Keratinocyte (primary cell): ENCODE measurements at places on chromosomes 4 and X.

GRCh38 chr4:151745481-151746231 is 15.2 kb downstream of the GATB start:
- no peaks in the 10 kb centered on the region for H3K36me3 ChIP-seq
- no peak for DNase-seq
- no peak overlapping the region for H3K4me3 ChIP-seq
- peak overlapping the region; percentile 87 for H3K27ac ChIP-seq

DNA sequence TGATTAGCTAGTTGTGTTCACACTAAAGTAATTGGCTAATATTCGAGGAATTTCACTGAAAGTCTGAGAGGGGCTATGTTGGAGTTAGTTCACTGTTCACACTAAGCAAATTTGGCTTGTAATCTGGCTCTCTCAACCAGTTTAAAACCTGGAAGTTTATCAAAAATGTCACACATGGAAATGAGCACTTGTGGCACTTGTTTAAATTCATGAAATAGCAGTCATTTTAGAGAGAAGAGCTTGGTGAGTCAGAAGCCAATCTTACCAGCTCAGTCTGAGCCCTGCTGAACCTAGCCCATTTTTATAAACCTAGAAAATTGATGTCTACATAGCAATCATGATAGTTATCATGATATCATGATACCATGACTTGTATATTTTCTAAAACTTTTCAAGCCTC is 90.7 kb upstream of the JADE1 start:
- H3K4me1 ChIP-seq = no peaks in the 10 kb centered on the region
- DNase-seq = no peak
- H3K27me3 ChIP-seq = no peaks in the 10 kb centered on the region
- no peak overlapping the region for H3K4me3 ChIP-seq
- H3K27ac ChIP-seq = no peak overlapping the region
- no peaks in the 10 kb centered on the region for H3K36me3 ChIP-seq

- H3K36me3 ChIP-seq = no peaks in the 10 kb centered on the region
- no peak for DNase-seq
- H3K27me3 ChIP-seq = no peaks in the 10 kb centered on the region
- H3K27ac ChIP-seq = no peak overlapping the region
- H3K4me1 ChIP-seq = no peaks in the 10 kb centered on the region
These were observed 4.8 kb upstream of the GAR1 start for GRCh38 chr4:109810552-109811387.

DNA sequence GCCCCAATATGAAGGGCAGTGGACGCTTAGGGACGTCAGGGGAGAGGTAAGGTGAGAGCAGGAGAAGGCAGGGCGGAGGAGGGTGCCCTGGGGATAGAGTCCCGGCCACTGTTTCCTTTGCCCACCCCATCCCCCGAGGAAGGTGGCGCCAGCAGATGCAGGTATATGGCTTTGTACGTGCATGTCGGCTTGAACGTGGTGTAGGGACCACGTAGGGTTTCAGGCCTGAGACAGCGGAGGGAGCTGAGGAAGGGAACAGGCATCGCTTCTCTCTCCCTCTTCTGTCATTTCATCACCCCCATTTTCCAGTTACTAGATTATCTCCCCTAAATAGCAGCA is 97.9 kb downstream of the PHKA2 start:
- no peaks in the 10 kb centered on the region for H3K36me3 ChIP-seq
- H3K4me3 ChIP-seq = no peak overlapping the region
- H3K27ac ChIP-seq = no peak overlapping the region
- DNase-seq = no peak

DNA sequence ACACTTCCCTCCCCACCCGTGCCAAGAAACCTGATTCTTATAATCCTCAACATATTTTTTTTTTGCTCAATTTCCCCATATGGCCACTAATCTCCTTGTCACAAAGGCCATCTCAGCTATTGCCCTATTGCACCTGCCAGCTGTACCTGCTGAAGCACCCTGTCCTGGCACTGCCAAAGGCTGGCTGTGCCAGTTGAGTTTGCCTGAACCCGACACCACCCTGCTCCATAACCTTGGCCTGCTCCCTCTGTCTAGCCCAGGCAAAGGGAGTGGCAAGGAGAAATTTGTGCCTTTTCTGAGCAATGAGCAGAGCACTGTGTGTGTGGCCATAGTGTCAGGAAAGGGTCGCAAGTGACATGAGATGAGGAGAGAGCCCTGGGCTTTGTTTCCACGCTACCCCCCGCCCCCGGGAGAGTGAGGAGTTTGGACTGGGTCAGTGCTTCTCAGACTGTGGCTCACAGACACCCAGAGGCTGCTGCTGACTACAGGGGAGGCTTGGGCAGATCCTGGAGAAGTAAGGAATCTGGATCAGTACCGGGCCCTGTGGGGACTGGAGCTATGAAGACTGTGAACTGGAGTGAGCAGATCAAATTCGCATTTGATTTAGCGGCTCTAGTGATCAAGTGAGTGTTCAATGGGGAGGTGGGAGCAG is 42.2 kb upstream of the HMGB3 start:
- no peaks in the 10 kb centered on the region for H3K4me1 ChIP-seq
- no peak for DNase-seq
- no peaks in the 10 kb centered on the region for H3K27me3 ChIP-seq
- H3K4me3 ChIP-seq = no peak overlapping the region
- no peaks in the 10 kb centered on the region for H3K36me3 ChIP-seq

- no peak overlapping the region for H3K27ac ChIP-seq
- H3K4me1 ChIP-seq = no peaks in the 10 kb centered on the region
- DNase-seq = no peak
- no peaks in the 10 kb centered on the region for H3K27me3 ChIP-seq
- no peak overlapping the region for H3K4me3 ChIP-seq
These were observed 16.7 kb downstream of the SAGE1 start for GRCh38 chrX:135910251-135910650.

- H3K27ac ChIP-seq = no peak overlapping the region
- no peaks in the 10 kb centered on the region for H3K36me3 ChIP-seq
- H3K4me1 ChIP-seq = peaks cover 5% of the 10 kb centered on the region
- H3K4me3 ChIP-seq = no peak overlapping the region
- no peaks in the 10 kb centered on the region for H3K27me3 ChIP-seq
These were observed 179.4 kb upstream of the PACRGL start for GRCh38 chr4:20520901-20521300.

- DNase-seq = no peak
- no peaks in the 10 kb centered on the region for H3K4me1 ChIP-seq
- no peak overlapping the region for H3K4me3 ChIP-seq
- H3K27ac ChIP-seq = no peak overlapping the region
- no peaks in the 10 kb centered on the region for H3K36me3 ChIP-seq
These were observed 26.1 kb upstream of the EPHA5 start for GRCh38 chr4:65696436-65696835.

GRCh38 chr4:40719008-40719623 is 30.6 kb upstream of the NSUN7 start:
- no peaks in the 10 kb centered on the region for H3K4me1 ChIP-seq
- no peak overlapping the region for H3K4me3 ChIP-seq
- H3K27me3 ChIP-seq = no peaks in the 10 kb centered on the region
- H3K36me3 ChIP-seq = no peaks in the 10 kb centered on the region
- DNase-seq = no peak

GRCh38 chr4:10011885-10012284 is 9.4 kb downstream of the SLC2A9 start:
- no peak for DNase-seq
- H3K27ac ChIP-seq = no peak overlapping the region
- peaks cover 9% of the 10 kb centered on the region for H3K36me3 ChIP-seq
- no peaks in the 10 kb centered on the region for H3K27me3 ChIP-seq

GRCh38 chrX:16671005-16671404 is 21.0 kb downstream of the S100G start:
- H3K4me1 ChIP-seq = no peaks in the 10 kb centered on the region
- H3K36me3 ChIP-seq = peaks cover 7% of the 10 kb centered on the region
- H3K27me3 ChIP-seq = no peaks in the 10 kb centered on the region
- H3K4me3 ChIP-seq = no peak overlapping the region
- no peak for DNase-seq
- H3K27ac ChIP-seq = no peak overlapping the region

DNA sequence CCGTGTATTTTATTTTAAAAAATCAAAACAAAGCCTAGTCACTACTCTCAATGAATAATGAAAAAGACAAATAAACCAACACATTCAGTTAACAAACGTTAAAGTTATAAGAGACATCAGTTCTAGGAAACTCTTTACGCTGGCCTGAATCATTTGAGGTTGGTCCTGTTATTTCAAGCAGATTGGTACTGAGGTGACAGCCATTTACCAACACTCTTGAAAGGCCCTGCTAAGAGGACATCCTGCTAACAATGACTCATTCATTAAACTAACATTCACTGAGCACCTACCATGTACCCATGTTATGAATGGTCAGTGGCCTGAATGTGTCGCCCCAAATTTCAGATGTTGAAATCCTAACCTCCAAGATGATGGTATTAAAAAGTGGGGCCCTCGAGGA is 57.1 kb upstream of the ADGRG2 start:
- H3K27ac ChIP-seq = no peak overlapping the region
- no peaks in the 10 kb centered on the region for H3K36me3 ChIP-seq
- H3K4me3 ChIP-seq = no peak overlapping the region
- H3K4me1 ChIP-seq = peaks cover 10% of the 10 kb centered on the region
- no peak for DNase-seq
- no peaks in the 10 kb centered on the region for H3K27me3 ChIP-seq

GRCh38 chr4:99536271-99536670 is 25.4 kb downstream of the C4orf17 start:
- no peak overlapping the region for H3K4me3 ChIP-seq
- no peaks in the 10 kb centered on the region for H3K4me1 ChIP-seq
- no peak for DNase-seq
- no peaks in the 10 kb centered on the region for H3K36me3 ChIP-seq
- no peaks in the 10 kb centered on the region for H3K27me3 ChIP-seq

DNA sequence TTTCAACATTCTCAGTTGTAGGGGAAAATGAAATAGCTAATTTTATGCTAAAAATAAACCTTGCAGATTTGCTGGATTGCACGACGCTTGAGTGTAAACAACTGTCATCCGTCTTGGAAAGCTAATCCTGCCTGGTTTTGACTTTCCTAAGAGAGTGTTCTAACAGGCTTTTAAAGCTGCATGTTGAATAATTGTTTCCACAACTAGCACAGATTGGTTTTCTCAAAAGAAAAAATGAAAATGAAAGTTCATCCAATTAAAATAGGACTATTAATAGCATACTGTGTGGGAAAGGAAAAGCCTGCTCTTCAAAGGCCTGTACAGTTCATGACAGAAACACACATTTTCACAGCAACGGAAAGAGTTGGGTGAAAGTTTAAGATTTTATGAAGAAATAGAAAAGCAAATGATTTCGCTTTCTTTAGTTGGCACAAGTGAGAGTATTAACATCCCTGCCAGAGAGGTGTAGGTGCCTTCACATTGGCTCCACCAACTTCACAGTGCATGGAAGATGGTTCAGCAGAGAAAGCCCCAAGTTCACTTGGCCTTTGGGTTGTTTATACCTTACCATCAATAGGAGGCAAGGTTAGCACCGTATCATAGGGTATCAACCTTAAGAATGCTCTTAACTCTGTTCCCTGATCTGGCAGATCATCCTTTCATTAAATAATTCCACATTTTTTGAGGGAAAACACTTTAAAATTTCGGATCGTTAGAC is 140.0 kb upstream of the GUCY1A1 start:
- no peak overlapping the region for H3K27ac ChIP-seq
- no peaks in the 10 kb centered on the region for H3K27me3 ChIP-seq
- H3K36me3 ChIP-seq = no peaks in the 10 kb centered on the region

DNA sequence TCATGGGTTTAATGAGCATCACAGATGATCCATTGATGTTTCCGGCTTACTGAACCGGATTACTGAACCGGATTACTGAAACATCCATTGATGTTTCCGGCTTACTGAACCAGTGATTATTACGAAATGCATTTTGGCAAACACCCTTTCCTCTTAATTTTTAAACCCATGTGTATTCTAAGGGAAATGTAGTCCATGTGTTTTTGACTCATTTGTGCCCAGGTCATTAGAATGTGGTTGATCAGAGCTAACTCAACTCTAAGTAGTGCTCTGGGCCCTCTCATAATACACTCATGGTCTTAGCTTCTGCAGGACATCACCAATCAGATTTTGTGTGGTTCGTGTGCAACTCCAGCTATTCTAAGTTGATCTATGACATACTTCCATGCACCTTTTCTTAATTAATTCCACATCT is 141.6 kb downstream of the SPATA18 start:
- no peaks in the 10 kb centered on the region for H3K4me1 ChIP-seq
- H3K27me3 ChIP-seq = no peaks in the 10 kb centered on the region
- H3K36me3 ChIP-seq = no peaks in the 10 kb centered on the region
- no peak for DNase-seq
- no peak overlapping the region for H3K27ac ChIP-seq

DNA sequence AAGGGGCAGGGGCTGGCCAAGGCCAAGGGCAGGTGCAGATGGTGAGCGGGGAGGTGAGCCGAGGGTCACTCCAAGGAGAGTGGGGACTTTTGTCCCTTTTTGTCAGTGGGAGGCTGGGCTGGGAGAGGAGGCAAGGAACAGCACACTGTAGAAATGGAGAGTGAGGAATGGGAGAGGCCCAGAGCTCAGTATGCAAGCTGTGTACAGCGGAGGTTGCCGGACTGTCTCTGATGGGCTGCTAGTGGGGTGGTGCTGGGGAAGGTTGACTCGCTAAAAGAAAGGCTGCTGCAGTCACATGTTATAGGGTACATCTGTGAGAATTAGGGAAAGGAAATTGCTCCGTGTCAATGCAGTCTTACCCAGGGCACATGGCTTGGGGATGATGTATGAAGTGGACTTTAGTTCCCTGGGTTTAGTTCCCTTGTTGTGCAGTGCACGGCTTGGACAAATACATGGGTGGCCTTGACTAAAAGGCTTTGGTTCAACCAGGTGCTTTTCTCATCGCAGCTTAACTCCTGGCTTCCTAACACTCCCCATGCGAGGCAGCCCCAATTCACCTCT is 57.1 kb upstream of the STX18 start:
- H3K27me3 ChIP-seq = no peaks in the 10 kb centered on the region
- no peak overlapping the region for H3K27ac ChIP-seq
- DNase-seq = no peak
- H3K4me3 ChIP-seq = no peak overlapping the region
- H3K4me1 ChIP-seq = no peaks in the 10 kb centered on the region

- no peak overlapping the region for H3K4me3 ChIP-seq
- no peaks in the 10 kb centered on the region for H3K36me3 ChIP-seq
- no peak overlapping the region for H3K27ac ChIP-seq
- no peaks in the 10 kb centered on the region for H3K4me1 ChIP-seq
- no peak for DNase-seq
- H3K27me3 ChIP-seq = peaks cover 20% of the 10 kb centered on the region
These were observed 105.7 kb downstream of the PSAPL1 start for GRCh38 chr4:7328913-7329638.

DNA sequence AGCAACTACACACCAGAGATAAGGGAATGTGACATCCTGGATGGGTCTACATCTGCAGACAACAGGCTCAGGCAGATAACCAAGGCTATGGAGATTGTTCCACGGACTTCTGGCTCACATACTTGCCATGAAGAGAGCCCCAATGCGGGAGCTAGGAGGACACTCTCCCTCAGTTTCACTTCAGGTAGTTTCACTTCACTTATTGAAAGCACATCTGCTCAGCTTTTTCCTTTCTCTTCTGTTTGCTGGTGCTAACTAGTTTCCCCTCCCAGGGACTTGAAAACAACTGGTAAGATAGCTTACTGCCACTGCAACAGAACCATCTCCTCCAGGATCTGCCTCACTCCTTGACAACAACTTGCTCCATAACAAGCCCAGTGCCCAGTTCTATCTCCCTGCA is 1.4 kb upstream of the CT47C1 start:
- no peaks in the 10 kb centered on the region for H3K4me1 ChIP-seq
- no peak overlapping the region for H3K27ac ChIP-seq
- peaks cover 3% of the 10 kb centered on the region for H3K27me3 ChIP-seq
- no peak overlapping the region for H3K4me3 ChIP-seq
- no peak for DNase-seq
- no peaks in the 10 kb centered on the region for H3K36me3 ChIP-seq

GRCh38 chrX:125681058-125681457 is 361.4 kb downstream of the TEX13C start:
- no peaks in the 10 kb centered on the region for H3K27me3 ChIP-seq
- H3K4me3 ChIP-seq = no peak overlapping the region
- no peak for DNase-seq
- no peaks in the 10 kb centered on the region for H3K4me1 ChIP-seq
- H3K36me3 ChIP-seq = no peaks in the 10 kb centered on the region
